Activated naive CD4-positive, alpha-beta T cell treated with anti-CD3 and anti-CD28 coated beads, Interleukin-2, amount 10 ng/mL, durations not matched to agents 7 days and 5 days (primary cell): ENCODE measurements at places on chromosomes 5 and 9.

GRCh38 chr5:2149195-2149539 is 266.4 kb upstream of the IRX4 start:
- peak; percentile 5 for DNase-seq

- no peak for DNase-seq
These were observed 333.8 kb downstream of the DMRT2 start for GRCh38 chr9:1383899-1384455.

DNA sequence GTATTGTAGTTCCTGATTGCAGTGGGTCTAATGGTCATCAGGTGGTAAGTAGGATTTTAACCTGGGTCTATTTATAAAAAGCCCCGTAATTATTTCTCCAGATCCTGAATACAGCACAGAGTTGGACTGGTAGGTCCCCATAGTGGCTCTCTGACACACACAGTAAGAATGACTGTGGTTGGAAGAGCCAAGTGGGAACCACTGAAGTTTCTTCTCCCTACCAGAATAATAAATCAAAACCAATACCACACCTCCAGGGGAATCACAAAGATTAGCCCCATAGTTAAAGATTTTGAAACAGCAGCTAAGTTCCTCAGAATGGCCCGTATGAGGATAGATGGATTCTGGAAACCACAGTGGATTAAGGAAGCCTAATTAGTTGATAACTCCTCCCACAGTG is 68.4 kb upstream of the ZFR start:
- DNase-seq, result no peak

DNA sequence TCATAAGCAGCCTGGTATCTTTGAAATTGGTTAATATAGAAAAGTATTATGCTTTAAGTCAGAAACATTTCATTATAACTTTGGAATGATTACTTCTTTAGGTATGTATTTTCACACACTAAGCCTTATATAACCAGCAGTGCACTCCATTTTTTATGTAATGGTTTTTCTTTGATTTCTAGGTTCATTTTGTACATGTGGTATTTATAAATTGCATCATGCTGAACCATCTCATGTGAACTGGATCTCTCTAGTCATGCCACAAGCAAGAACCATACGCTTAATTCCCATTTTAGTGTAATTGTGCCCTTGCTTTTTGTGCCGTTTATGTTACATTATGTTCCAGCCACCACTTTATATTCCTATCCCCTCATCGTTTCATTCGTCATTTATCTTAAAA is 38.6 kb upstream of the SRP19 start:
- DNase-seq, result no peak

DNA sequence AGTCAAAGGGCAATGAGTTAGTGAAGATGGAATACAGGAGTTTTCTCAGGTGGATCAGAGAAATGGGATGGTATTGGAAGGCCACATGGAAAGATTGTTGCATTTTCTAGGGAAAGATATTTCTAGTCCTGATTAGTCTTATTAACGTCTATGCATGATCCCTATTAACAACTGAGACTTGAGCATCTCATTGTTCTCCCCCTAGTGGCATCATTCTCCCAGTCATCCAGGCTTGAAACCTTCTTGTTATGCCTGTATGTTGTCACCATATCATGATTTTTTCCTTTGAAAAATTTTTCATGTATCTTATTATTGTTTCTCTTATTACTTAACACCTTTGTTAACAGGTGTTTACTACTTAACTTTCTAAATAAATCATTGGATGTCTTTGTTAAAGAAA is 34.4 kb downstream of the KIF2A start:
- no peak for DNase-seq

GRCh38 chr5:114437936-114438335 is 76.1 kb downstream of the KCNN2 start:
- no peak for DNase-seq

DNA sequence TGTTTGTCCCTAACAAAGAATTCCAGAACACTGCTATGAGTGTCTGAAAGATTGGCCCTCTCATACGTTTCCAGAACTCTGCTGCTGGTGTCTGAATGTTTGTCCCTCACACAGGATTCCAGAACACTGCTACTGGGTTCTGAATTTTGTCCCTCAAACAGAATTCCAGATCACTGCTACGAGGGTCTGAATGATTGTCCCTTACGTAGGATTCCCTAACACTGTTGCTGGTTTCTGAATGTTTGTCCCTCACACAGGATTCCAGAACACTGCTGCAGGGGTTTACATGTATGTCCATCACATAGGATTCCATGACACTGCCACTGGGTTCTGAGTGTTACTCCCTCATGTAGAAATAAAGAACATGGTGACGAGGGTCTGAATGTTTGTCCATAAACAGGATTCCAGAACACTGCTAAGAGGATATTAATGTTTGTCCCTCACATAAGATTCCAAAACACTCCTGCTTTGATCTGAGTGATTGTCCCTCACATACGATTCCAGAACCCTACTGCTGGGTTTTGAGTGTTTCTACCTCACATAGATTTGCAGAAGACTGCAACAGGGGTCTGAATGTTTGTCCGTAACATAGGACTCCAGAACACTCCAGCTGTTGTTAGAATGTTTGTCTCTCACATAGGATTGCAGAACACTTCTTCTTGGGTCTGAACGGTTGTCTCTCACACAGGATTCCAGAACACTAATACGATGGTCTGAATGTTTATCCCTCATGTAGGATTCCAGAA is 214.4 kb downstream of the FOXD4L6 start:
- DNase-seq, result no peak

DNA sequence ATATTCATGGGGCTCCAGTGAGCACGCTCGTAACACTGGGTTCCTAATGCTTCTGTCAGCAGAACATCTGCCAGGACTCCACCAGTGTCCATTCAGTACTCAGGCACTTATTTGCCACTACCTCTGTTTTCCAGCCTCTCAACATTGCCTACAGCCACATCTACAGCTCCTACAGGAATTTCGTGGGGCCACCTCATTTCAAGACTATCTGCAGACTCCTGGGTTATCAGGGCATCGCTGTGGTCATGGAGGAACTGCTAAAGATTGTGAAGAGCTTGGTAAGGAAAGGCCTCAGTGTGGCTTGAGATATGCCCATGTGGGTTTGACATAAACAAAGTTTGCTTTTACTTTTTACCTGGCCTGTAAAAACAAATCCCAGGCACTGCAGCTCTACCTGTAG is 92.9 kb downstream of the CYFIP2 start:
- no peak for DNase-seq

GRCh38 chr9:85717220-85717619 is 24.5 kb downstream of the AGTPBP1 start:
- DNase-seq, result no peak

DNA sequence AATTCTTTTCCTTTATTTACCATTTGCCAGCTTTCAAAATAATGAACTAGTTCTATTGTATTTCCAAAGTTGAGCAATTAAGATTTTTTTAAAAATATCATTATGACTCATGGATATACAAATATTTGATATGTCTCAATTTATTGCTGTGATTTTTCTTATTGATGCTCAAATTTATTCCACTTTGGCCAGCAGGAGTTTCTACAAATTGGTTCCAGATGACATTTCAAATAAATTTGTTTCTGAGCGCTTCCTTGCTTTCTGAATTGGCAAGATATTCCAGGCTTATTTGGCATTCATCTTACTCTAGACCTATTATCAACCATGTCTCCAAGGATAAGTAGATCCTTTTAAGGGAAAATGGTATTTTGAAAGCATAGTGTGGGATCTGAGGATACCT is 58.5 kb upstream of the TJP2 start:
- DNase-seq, result no peak

DNA sequence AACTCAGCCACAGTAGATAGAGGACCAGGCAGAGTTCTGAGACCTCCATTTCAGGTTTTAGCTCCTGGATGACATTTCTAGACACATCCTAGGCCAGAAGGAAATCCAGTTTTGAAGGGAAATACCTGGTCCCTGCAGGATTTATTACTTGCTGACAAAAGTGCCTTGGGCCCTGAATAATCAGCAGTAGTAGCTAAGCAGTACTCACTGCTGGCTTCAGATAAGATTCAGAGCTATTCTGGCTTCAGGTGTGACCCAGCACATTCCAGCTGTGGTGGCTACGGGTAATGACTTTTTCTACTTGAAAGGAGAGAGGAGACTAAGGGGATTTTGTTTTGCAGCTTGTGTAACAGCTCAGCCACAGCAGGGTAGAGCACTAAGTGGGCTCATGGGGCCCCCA is 34.0 kb downstream of the NDUFAF2 start:
- no peak for DNase-seq

DNA sequence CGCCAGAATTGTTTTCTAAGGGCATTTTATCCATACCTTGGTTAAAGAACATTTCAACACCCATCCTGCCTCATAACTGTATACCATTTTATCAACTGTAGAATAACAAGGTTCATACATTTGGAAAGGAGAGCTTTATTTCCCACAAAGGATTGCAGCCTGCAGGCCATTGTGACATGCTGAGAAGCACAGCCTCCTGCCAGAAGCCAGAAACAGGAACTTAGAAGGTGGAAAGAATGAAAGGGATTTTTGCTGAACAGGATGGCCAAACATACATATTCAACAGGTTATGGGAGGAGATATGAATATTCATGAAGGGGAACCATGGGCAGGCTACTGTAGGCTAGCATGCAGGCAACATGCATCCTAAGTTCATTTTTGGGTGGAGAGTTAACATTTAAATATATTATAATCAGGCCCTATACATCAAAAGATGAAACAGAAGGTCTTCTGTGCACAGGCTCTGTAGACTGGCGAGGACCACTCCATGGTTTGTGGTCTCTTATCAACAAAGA is 59.9 kb upstream of the DIRAS2 start:
- DNase-seq, result no peak

GRCh38 chr5:110823571-110823970 is 84.8 kb downstream of the SLC25A46 start:
- DNase-seq, result no peak

- DNase-seq, result no peak
These were observed 116.9 kb upstream of the ARRDC3 start for GRCh38 chr5:91499943-91500531.
